Left ventricle myocardium superior (tissue), 1 donor: ENCODE measurements at places on chromosomes 1 and 21.

- DNase-seq: no peak
These were observed 96.9 kb downstream of the LPAR3 start for GRCh38 chr1:84795966-84796600.

DNA sequence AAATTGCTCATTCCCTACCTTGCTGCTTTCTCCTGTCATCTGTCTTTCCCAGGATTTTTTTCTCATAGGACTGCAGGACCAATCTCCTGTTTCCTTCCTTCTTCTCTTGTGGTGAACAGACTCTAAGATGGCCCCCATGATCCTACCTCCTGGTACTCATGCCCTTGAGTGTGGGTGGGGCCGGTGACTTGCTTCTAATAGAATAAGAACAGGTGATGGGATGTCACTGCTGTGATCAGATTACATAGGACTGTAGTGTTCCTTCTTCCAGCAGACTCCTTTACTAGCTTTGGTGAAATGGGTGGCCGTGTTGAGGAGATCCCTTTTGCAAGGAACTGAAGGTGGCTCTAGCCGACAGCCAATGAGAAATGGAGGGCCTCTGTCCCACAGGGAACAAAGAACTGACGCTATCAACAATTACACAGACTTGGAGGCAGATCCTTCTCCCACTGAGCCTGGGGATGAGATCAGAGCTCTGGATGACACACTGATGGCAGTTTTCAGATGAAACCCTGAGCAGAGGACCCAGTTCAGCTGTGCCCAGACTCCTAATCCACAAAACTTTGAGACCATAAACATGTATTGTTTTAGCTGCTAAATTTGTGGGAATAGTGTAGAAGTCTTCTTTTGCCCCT, 7.5 kb downstream of the GSTM3 start:
- DNase-seq: no peak

DNA sequence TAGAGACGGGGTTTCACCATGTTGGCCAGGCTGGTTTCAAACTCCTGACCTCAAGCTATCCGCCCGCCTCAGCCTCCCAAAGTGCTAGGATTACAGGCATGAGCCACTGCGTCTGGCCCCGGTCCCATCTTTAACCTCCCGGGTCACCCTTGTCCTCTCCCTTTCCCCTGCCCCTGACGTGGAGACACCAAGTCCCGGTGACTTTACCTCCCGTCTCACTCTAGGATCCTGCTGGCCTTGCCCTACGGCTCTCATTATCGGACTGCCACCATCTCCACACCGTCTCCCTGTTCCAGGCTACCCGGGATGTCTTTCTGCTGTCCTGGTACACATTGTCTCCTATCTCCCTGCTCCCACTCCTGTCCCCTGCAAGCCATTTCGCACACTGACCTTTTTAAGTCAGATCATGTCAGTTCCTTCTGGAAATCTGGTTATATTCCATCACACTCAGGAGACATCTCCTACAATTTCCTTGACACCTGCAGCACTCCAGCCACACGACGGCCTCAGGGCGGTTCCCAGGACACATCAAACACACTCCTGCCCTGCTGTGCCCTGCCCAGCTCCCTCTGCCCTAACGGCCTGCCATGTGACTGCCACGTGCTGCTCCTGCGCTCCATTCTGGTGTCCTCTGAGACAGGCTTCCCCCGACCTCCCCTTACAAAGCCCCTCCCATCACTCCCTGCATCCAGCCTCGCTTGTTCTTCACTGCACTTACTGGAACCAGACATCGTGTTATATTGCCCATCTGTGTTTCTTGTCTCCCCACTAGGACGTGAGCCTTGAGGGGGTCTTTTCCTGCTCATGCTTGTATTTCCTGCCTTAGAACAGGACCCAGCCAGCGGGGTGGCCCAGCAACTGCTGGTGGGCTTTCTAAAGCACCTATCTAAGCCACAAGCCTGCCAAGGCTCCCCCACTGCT, 32.7 kb downstream of the TTC39A start:
- no peak for DNase-seq

DNA sequence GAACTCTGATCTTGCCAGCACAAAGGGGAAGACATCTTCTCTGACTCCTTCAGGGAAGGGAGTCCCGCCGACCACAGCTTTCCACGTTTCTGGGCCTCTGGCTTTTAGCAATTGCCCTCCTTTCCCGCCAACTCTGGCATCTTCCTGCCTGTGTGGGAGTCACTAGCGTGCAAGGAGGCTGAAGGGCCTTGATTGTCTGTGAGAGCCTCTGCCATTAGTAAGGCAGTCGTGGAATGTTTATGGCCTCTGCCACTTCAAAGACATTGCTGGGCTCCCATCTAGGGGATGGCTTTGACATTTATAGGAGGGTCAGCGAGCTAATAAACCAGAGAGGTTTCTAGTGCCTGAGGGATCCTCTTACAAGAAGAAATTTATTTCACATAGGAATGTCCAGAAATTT, 14.3 kb upstream of the PROK1 start:
- no peak for DNase-seq

- DNase-seq: no peak
These were observed 27.8 kb upstream of the FMOD start for GRCh38 chr1:203378556-203379245.

GRCh38 chr1:101745551-101746270, 251.0 kb downstream of the OLFM3 start:
- DNase-seq: no peak

DNA sequence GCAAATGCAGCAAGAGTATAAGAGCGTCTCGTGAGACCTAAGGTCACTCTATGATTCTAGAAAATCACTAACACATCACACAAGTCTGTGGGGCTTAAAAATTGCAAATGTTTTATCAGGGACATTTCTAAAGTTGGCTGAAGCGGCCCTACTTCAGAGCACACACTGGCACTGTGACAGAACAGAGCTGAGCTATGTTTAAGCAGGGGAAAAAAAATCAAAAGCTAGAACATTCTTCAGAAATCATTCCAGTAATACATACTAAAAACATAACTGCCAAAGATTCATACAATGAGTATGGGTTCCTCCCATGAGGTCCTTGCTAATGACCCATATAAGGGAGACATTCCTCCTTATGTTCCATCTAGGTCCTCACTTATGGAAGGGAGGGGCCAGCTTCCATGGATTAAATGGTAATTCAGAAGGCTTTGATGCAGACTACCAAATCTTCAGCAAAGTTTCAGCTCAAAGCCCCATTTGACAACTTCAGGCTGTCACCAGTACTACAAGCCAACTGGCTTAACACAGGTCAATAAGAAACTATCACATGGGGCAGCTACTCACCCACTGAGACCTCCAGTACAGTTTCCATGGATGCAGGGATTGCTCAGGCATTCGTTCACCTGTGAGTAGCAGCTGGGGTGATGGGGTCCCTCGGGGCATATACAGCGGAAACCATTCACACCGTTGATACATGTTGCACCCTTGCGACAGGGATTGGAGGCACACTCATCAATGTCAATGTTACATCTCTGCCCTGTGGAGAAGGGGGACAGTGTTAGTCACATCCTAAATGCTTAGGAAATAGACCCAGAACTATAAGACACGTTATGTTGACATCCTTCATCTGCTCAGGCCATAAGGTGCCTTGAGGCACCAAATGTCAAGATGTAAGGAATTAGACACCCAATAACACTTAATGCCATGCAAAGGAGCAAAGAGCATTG, 58.4 kb upstream of the ADAM30 start:
- DNase-seq: no peak

DNA sequence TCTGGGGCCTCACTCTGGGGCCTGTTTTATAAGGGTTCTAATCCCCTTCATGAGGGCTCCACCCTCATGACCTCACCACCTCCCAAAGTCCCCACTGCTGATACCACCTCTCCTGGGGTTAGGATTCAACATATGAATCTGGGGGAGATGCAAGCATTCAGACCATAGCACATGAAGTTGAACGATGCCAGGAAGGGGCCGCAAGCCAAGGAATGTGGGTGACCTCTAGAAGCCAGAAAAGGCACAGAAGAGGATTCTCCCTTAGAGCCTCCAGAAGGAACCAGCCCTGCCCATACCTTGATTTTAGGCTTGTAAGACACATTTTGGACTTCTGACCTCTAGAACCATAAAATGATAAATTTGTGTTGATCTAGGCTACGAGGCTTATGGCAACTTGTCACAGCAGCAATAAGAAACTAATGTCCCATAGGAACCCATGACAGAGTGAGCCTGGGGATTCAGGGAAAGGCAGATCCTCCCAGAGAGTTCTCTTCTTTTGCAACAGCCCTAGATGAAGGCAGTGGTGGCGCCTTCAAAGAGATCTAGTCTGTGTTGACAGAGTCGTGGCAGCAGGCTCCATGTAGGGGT, 27.9 kb downstream of the TRIM67 start:
- DNase-seq: no peak

GRCh38 chr1:178010674-178011464, 41.0 kb upstream of the SEC16B start:
- no peak for DNase-seq

- DNase-seq: no peak
These were observed 62.1 kb downstream of the DOP1B start for GRCh38 chr21:36218691-36219090.

- DNase-seq: no peak
These were observed 50.3 kb upstream of the USP1 start for GRCh38 chr1:62386351-62387121.

- DNase-seq: no peak
These were observed 29.0 kb downstream of the SPEN start for GRCh38 chr1:15876357-15877055.

- no peak for DNase-seq
These were observed 470 bp downstream of the TNR start for GRCh38 chr1:175742790-175743459.

DNA sequence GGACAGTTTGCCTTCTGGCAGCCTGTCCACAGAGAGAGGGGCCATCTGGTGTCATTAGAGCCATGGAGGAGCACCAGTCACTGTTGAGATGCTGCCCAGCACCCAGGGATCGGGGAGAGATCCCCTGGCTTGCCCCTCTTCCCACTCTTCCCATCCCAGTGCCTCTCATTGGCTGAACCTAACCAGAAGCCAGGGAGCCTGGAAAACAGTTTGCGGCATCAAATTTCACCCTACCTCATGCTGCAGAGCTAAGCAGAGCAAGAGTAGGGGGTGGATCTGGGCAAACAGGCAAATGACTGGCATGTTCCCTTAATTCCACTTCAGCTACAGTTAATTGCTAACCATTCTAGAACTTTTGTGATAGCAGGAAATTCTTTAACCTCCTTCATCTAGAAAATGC, 19.1 kb downstream of the TRAF5 start:
- DNase-seq: no peak

GRCh38 chr1:55713516-55713915, 498.4 kb upstream of the USP24 start:
- no peak for DNase-seq

DNA sequence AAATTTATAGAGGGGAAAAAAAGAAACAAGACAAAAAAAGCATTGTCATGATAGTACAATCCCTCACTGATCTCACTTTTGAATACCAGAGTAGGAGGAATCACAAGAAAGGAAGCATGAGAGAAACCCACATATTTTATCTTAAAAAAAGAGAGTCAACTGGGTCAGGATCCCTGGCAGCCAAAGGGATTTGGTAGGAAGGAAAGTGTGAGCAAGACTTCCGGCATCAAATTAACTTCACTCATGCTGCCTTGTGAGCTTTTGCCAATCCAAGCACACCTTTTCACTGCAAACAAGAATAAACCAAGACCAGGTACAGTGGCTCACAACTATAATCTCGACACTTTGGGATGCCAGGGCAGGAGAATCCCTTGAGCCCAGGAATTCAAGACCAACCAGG, 53.1 kb downstream of the SLC9C2 start:
- no peak for DNase-seq

DNA sequence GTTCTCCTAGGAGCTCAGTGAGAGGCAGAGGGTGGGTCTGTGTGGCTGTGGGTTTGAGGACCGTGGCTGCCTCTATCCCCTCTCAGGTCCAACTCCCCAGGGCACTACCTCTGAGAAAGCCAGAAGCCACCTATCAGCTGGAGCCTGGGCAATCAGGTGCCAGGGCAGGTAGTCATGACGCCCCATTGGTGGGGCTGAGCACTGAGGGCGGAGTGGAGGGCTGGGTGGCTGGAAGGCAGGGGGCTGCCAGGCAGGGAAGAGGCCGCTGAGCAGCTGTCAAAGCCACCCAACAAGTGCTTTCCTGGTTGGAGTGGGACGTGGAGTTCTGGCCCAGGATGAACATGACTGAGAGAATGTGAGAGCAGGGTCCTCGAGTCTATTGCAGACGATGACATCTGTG, 164.9 kb upstream of the AJAP1 start:
- DNase-seq: no peak

DNA sequence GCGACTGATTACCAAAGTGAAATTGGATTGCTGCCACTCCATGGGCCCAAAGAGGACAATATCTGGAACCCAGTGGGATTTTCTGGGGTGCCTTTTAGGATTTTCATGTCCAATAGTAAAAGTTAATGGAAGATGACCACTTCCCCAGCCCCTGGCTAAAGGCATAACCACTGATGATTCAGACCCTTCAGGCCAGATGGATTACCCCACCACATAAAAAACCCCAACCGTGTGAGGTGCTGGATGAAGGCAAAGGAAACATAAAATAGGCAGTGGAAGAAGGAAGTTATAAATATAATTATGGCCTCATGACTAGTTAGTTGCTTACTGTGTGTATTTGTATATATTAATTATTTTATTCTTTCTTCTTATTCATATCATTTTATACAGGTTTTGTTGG, 40.2 kb upstream of the IL10 start:
- DNase-seq: no peak

- no peak for DNase-seq
These were observed 29.9 kb downstream of the HHAT start for GRCh38 chr1:210358626-210359025.

DNA sequence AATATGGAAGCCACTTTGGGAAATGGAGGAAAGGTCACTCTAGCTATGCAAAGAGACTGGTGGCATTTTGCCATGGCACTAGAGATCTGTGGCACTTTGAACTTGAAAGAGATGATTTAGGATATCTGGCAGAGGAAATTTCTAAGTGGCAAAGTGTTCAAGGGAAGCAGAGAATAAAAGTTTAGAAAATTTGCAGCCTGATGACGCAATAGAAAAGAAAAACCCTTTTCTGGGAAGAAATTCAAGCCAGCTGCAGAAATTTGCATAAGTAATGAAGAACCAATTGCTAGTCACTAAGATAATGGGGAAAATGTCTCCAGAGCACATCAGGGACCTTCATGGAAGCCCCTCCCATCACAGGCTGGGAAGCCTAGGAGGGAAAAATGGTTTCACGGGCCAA, 191.1 kb upstream of the B3GALT2 start:
- no peak for DNase-seq

GRCh38 chr21:28614791-28615190, 377.9 kb downstream of the LTN1 start:
- no peak for DNase-seq

GRCh38 chr1:231170875-231171274, 9.0 kb downstream of the TRIM67 start:
- DNase-seq: no peak

DNA sequence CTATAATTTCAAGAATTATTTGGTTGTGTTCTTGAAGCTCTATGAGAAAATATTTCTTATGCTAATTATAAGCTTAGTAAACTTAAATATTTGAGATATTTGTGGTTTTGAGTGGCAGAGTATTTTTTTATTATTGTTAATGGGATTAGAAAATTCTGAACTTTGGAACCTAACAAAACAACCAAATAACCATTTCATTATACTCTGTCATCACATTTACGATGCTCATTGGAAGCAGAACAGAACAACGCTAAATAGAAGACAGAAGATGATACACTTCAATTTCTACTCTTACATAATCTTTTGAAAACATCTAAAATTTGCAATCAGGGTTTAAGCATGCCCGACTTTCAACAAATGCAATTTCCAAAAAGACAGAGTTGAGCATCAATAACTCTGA, 270.2 kb downstream of the PTPRC start:
- no peak for DNase-seq

GRCh38 chr1:118118469-118118868, 66.6 kb downstream of the SPAG17 start:
- DNase-seq: peak; percentile 29
